ENCODE measurements at places on chromosomes 3 and 15.

DNA sequence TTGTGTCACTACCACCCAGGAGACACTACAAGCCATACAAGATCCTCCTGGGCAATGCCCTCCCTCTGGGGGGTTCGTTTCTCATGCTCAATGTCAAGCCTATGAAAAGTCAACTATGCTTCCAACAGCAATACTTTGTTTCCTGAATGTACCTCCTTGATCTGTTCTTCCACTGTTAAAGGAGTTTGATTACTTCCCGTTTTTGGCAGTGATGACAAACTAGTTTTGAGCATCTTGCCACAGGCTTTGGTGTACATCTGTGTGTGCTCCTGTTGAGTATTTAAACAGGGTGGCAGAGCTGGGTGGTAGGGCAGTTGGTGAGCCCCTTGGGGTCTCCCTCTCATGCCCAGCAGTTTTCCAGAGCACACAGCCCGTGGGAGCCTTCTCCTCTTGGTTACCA is 81.4 kb downstream of the IL12A start:
- no peak for DNase-seq

DNA sequence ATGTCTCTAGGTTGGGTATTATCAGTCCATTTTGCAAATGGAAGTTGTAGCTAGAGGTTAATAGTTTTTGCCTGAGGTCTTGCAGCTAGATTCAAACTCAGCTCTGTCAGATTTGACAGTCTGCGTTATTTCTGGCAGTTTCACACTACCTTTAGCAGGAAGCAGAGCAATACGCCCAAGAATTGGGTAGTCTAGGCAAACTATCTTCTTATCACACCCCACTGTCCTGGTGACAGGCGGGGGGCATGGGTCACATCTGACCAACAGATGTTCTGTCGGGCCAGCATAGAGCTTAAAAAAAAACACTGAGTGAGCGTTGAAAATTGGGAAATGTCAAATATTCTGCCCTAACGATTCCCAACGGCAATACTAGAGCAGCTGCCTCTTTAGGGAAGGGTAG is 5.7 kb downstream of the GPR160 start:
- no peak for DNase-seq

DNA sequence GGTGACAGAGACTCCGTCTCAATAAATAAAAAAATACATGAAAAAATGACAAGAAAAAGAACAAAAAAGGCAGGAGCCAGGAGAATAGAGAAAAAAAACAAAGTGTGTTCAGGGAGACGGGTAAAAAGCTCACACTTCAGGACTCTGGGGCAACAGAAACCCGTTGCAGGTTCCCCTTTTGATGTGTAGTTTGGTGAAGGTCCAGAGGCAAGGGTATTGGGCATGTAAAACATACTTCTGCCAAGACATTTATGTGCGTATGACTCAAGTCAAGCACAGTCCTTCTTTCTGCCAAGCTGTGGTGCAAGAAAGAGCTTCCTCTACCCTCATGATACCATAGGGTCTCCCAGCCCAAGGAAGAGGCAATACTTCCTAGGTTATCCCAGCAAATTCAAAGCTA is 33.4 kb upstream of the STRIT1 start:
- no peak for DNase-seq

- no peak for DNase-seq
These were observed 42.7 kb upstream of the SKOR1 start for GRCh38 chr15:67782691-67782991.

- DNase-seq: no peak
These were observed 243.2 kb downstream of the MBNL1 start for GRCh38 chr3:152511904-152512303.

- DNase-seq: no peak
These were observed 272.1 kb upstream of the ALCAM start for GRCh38 chr3:105094588-105094987.

GRCh38 chr3:148066802-148067201 is 630.9 kb upstream of the AGTR1 start:
- no peak for DNase-seq

All from lower leg skin (tissue), 4 donors.